ENCODE measurements at places on chromosomes 1 and 21.
A peak's percentile ranks its signal among the peaks of the same experiment; 100 is the strongest.

- DNase-seq = no peak
Observed at GRCh38 chr1:174337000-174337681, 110.6 kb upstream of the GPR52 start.

DNA sequence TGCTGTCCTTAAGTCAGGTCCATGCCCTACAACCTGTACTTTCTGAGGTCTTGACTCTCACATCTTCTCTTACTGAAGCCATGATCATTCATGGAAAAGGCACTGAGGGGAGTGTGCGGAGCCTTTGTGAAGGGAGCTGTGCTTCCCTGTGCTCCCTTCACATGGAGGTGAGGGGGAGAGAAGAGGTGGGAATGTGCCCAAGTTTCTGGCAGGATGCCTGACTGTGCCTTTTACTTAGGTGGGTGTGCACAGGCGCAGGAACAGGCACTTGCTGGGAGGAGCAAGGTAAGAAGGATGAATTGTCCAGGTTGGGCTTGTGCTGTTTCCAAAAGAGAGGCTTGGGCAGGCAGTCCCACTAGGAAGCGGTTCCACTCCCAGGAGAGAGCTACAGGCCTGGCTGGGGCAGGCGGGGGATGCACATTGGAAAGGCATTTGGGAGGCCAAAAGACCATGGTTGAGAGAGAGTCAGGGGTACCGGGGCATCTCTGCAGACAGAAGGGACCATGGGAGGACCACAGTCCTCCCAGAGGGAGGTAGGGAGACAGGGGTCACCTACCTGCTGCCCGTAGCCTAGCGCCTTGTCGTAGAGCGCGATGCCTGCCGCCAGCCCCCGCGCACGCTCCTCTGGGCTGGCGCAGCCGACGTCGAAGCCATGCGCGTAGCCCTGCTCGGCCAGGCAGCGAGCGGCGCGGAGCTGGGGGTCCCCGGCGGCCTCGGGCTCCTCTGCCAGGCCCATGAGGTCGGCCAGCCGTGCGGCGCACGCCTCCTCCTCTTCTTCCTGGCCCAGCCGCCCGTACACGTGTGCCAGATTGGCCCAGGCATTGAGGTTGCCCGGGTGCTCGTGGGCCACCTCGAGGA, 853 bp downstream of the TTC22 start:
- DNase-seq = no peak

- no peak for DNase-seq
Observed at GRCh38 chr1:117436513-117436912, 69.3 kb downstream of the MAN1A2 start.

GRCh38 chr1:245222931-245223595, 68.3 kb downstream of the KIF26B start:
- DNase-seq = no peak

- DNase-seq = peak; percentile 37
Observed at GRCh38 chr21:41564871-41565274, 56.9 kb upstream of the TMPRSS2 start.

DNA sequence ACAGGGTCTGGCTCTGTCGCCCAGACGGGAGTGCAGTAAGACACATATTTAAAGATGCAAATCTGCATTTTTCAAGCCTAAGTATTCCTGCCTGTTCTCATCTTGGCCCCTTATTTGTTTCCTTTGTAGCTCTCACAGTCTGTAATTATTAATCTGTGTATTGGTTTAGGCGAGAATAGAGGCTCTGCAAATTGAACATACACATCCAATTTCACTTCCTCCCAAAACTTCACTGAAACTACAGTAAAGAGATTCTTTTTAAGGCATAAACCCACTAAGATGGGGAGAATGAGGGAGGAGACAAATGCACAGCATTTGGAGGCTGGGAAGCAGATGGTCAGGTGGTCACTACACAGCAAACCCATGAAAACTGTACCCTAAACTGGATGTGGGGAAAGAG, 21.0 kb downstream of the HMGN2 start:
- DNase-seq = no peak

GRCh38 chr1:235831148-235831547, 35.6 kb downstream of the LYST start:
- DNase-seq = no peak

DNA sequence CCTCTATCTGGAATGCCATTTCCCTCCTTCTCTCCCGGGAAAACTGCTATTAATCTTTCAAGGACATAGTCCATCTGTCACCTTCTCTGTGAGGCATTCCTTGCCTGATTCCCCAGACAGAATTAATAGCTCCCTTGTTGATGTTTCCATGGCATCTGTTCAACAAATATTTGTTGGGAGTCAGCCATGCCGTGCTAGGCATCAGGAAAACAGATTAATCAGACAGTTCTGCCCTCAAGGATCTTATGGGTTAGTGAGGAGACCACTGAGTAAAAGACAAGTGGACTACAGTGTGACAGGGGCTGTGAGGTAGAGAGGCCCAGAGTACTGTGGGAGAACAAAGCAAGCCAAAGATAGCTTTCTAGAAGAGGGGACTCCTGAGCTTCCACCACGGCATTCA, 11.4 kb upstream of the MAGOH start:
- DNase-seq = no peak

DNA sequence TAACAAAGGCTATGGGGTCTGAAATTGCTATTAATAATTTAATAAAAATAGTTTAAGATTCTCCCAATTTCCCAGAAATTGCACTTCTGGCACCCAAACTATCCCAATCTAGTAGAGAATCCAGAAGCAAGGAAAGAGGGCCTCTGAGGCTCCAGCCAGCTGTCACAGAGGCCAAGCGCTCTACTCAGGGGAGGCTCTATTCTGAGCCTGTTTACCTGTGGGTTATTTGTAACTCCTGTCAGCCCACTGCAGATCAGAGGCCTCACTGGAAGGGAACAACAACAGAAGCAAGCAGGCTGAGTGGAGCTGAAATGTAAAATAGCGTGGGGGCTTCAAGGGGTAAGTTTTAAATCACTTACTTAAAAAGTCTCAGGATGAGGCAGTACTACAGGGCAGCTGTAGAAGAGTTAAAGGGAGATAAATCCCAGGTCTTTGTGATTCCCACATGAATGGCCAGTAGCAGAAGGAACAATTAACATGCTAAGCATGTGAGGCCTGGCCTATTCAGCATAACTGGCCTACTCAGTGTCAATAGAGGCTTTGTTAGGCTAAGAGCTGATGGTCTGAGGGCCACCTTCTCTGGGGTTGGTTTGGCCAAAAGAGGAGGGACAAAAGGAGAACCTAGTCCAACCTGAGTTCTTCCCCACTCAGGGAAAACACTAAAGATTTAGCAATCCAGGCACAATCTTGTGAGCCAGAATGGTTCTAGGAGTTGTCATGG, 12.8 kb downstream of the ZNF687 start:
- DNase-seq = no peak

- DNase-seq = no peak
Observed at GRCh38 chr1:195697130-195697529, 911.1 kb downstream of the KCNT2 start.

GRCh38 chr1:144101397-144102045, 129.7 kb upstream of the FAM72C start:
- no peak for DNase-seq

DNA sequence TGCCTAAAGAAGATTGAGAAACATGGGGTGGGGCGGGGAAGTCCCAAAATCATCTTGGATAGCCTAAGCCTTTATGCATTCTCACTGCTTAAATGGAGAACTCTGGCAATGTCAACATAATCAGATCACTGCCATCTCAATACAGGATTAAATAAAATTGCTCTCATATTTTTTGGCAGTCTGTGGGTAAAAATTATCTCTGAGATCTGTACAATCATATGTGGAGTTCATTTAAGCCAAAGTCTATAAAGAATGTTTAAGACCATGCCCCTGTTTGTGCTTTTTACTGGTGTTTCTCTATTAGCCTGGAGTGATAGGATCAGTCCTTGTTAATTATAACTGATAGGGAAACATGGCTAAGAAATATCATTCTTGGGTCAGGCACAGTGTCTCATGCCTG, 136.3 kb downstream of the GPR52 start:
- DNase-seq = no peak

GRCh38 chr1:228377664-228378089, 29.0 kb downstream of the TRIM11 start:
- no peak for DNase-seq

- no peak for DNase-seq
Observed at GRCh38 chr1:91633438-91633837, 132.8 kb downstream of the CDC7 start.

GRCh38 chr1:24437631-24438396, 22.2 kb downstream of the NIPAL3 start:
- DNase-seq = peak; percentile 35

DNA sequence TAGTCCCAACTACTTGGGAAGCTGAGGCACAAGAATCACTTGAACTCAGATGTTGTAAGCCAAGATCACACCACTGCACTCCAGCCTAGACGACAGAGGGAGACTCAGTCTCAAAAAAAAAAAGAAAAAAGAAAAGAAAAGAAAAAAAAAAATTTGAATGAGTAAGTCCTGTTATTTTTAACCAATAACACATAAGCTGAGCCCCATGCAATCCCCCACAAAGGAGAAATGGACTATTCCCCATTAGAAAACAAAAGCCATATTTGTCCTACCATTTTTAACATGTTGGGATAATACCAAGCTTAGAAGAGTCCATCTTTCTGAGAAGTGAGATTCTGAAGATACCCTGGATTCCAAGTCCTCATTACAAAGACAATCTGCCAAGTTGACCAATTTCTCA, 32.4 kb downstream of the LTN1 start:
- no peak for DNase-seq

DNA sequence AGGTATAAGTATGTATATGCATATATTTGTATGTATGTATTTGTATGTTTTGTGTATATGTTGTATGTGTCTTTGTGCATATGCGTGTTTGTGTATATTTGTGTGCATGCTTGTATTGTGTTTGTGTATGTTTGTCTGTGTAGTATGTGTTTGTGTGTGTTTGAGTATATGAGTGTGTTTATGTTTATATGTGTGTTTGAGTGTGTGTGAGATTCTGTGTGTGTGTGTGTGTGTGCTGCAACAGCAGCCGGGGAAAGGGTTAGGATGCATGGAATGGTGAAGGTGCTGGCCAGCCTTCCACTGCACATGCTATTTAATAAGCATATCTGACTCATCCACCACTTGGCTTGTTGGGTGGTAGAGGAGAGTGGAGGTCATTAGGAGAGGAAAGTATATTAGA, 46.6 kb upstream of the RAB4A start:
- DNase-seq = no peak

GRCh38 chr1:58082596-58082995, 463.9 kb downstream of the OMA1 start:
- DNase-seq = no peak

GRCh38 chr1:152252157-152252556, 28.2 kb upstream of the HRNR start:
- no peak for DNase-seq
